ENCODE measurements at places on chromosomes 3 and 15. TPM values are rescaled to one million over a fixed set of nuclear protein-coding genes. Genes with fewer than 3 reads are reported as not detected.
A peak's percentile ranks its signal among the peaks of the same experiment; 100 is the strongest.

Gene VWA5B2
- total RNA-seq, result not detected

Gene COL6A5
- total RNA-seq, result not detected

Gene HYAL1
- 6.1 TPM for total RNA-seq

Gene PTH1R
- 5.6 TPM for total RNA-seq

Gene RPL22L1
- 46.2 TPM for total RNA-seq

Gene ARNT2
- total RNA-seq, result 22.9 TPM

Gene TRANK1
- 31.6 TPM for total RNA-seq

Gene SLC28A2
- not detected for total RNA-seq

Gene ISL2
- not detected for total RNA-seq

- H3K27me3 ChIP-seq, result no peaks in the 10 kb centered on the region
- no peak overlapping the region for H3K27ac ChIP-seq
- no peaks in the 10 kb centered on the region for H3K36me3 ChIP-seq
- peaks cover 7% of the 10 kb centered on the region for H3K4me1 ChIP-seq
- DNase-seq, result no peak
- H3K4me3 ChIP-seq, result no peak overlapping the region
Observed at GRCh38 chr3:190568036-190568435, 54.2 kb downstream of the IL1RAP start.

GRCh38 chr3:154356009-154356408, 31.7 kb upstream of the DHX36 start:
- H3K27ac ChIP-seq, result no peak overlapping the region
- no peak overlapping the region for H3K4me3 ChIP-seq
- no peaks in the 10 kb centered on the region for H3K27me3 ChIP-seq
- no peak for DNase-seq
- no peaks in the 10 kb centered on the region for H3K4me1 ChIP-seq
- H3K36me3 ChIP-seq, result no peaks in the 10 kb centered on the region

DNA sequence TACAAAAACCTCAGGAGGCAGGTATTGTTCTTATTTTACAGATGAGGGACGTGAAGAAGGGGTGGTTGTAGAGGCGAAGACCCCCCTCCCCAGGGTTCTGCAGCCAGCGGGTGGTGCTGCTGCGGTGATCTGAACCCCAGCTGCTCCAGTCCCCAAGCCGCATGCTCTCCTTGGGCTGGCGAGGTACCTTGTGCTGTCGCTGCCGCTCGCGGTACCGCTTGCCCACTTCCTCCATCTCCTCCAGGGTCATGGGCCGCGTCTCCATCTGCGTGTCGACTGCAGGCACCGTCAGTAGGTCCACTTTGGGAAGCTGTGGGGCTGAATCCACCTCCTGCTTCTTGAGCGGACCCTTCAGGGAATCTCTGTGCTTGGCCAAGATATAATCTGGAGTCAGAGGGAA, 17.5 kb downstream of the EFCAB12 start:
- H3K4me3 ChIP-seq, result no peak overlapping the region
- H3K36me3 ChIP-seq, result no peaks in the 10 kb centered on the region
- no peak overlapping the region for H3K27ac ChIP-seq
- H3K27me3 ChIP-seq, result no peaks in the 10 kb centered on the region
- H3K4me1 ChIP-seq, result no peaks in the 10 kb centered on the region
- DNase-seq, result no peak

DNA sequence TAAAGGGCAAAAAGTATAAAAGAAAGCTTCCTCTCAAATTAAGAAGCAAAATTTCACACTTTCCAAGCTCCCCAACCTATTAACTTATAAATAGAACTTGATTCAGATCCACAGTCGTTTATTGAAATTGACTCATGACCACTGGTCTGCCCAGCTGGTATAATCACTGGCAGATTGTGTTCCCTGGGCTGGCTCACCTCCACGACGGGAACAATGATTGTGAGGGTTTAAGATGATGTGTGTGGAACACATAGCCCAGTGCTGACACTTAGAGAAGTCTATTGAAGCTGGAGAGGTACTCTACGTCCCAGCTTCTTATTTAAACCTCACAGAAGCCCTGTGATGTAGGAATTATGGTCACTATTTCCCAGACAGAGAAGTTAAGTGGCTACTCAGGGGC, 90.4 kb downstream of the MB21D2 start:
- no peaks in the 10 kb centered on the region for H3K27me3 ChIP-seq
- DNase-seq, result no peak
- no peak overlapping the region for H3K27ac ChIP-seq
- no peaks in the 10 kb centered on the region for H3K36me3 ChIP-seq
- H3K4me3 ChIP-seq, result no peak overlapping the region

GRCh38 chr3:149321136-149321535, 12.3 kb downstream of the TM4SF18 start:
- no peak for DNase-seq
- H3K27ac ChIP-seq, result no peak overlapping the region
- H3K36me3 ChIP-seq, result no peaks in the 10 kb centered on the region
- no peaks in the 10 kb centered on the region for H3K4me1 ChIP-seq
- no peak overlapping the region for H3K4me3 ChIP-seq

DNA sequence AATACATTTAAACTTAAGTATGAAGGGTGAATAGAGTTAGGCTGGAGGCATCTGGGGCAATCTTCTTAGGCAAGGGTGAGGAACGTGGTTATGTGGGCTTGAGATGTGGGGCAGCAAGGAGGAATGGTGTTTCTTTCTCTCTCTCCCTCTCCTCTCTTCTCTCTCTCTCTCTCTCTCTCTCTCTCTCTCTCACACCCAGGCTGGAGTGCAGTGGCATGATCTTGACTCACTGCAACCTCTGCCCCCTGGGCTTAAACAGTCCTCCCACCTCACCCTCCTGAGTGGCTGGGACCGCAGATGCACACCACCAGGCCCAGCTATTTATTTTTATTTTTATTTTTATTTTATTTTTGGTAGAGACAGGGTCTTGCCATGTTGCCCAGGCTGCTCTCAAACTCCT, 4.0 kb upstream of the MGA start:
- H3K4me3 ChIP-seq, result no peak overlapping the region
- no peak overlapping the region for H3K27ac ChIP-seq
- DNase-seq, result no peak
- H3K36me3 ChIP-seq, result no peaks in the 10 kb centered on the region
- no peaks in the 10 kb centered on the region for H3K27me3 ChIP-seq

- H3K27me3 ChIP-seq, result no peaks in the 10 kb centered on the region
- no peaks in the 10 kb centered on the region for H3K4me1 ChIP-seq
- H3K36me3 ChIP-seq, result no peaks in the 10 kb centered on the region
- H3K4me3 ChIP-seq, result no peak overlapping the region
Observed at GRCh38 chr3:76724706-76725105, 315.2 kb upstream of the ROBO2 start.

- no peak for DNase-seq
- no peak overlapping the region for H3K4me3 ChIP-seq
- H3K27ac ChIP-seq, result no peak overlapping the region
- no peaks in the 10 kb centered on the region for H3K36me3 ChIP-seq
- no peaks in the 10 kb centered on the region for H3K4me1 ChIP-seq
- H3K27me3 ChIP-seq, result no peaks in the 10 kb centered on the region
Observed at GRCh38 chr15:90774731-90775514, 57.8 kb downstream of the BLM start.

DNA sequence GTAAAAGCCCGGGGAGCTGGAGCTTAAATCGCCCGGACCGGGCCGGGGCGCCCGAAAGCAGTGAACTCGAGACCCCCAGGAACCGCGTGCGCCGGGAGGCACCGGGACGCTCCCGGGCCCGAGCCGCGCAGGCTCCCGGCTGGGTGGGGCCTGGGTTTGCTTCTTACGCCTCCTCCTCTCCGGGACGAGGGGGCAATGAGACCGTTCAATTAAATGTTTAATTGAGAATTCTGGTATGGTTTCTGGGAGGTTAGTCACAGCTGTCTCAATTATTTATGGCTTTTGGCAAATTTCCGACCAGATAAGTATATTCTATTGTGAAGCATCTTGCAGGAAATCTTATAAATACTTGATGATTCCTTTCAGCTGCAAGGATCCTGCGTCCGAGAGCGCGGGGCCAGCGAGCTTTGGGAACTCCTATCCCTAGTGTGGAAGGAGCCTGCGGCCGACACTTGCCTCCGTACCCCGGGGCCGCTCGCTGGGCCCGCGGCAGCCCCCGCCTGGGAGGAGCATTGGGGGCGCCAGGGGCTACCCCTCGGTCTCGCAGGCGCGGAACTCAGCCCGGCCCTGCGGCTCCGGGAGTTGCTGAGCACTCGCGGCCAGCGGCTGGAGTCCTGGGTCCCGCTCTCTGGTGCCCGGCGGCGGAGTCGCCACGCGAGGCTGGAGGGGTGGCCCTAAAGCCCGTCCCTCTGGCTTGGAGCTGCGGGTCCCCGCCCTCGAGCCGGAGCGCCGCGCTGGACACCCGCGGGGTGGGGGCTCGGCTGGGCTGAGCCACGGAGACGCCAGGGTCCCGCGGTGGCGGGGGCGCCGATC, 10.3 kb downstream of the ISL2 start:
- H3K27me3 ChIP-seq, result peaks cover 44% of the 10 kb centered on the region
- no peak for DNase-seq
- peak overlapping the region; percentile 68 for H3K4me3 ChIP-seq
- H3K36me3 ChIP-seq, result no peaks in the 10 kb centered on the region
- H3K27ac ChIP-seq, result no peak overlapping the region
- peaks cover 31% of the 10 kb centered on the region for H3K4me1 ChIP-seq

- no peaks in the 10 kb centered on the region for H3K36me3 ChIP-seq
- peaks cover 20% of the 10 kb centered on the region for H3K4me1 ChIP-seq
- H3K27ac ChIP-seq, result peak overlapping the region; percentile 96
- no peaks in the 10 kb centered on the region for H3K27me3 ChIP-seq
- no peak for DNase-seq
Observed at GRCh38 chr15:89087161-89087829, 961 bp upstream of the ABHD2 start.

- no peak overlapping the region for H3K4me3 ChIP-seq
- H3K27ac ChIP-seq, result no peak overlapping the region
- no peaks in the 10 kb centered on the region for H3K27me3 ChIP-seq
- H3K36me3 ChIP-seq, result peaks cover 27% of the 10 kb centered on the region
Observed at GRCh38 chr3:15051531-15051930, 13.6 kb downstream of the MRPS25 start.

DNA sequence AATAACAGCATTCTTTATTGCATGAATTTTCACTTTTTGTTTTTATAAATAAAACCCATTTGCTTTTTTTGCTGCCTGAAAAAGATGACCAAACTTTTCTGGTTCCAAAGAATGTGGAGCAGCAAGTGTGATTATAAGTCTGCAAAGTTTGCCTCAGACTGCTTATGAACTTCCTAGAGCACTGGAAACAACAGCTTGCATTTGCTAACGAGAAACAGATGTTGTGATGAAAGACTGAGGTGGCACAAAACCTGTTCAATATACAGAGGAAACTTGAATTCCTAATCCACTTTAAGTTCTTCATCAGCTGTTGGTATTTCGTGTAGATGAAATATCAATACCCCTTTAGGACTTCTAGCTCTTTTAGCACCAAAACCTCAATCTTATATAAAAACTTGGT, 9.3 kb downstream of the ZPLD1 start:
- no peaks in the 10 kb centered on the region for H3K27me3 ChIP-seq
- no peaks in the 10 kb centered on the region for H3K4me1 ChIP-seq
- no peak overlapping the region for H3K4me3 ChIP-seq
- no peak overlapping the region for H3K27ac ChIP-seq

DNA sequence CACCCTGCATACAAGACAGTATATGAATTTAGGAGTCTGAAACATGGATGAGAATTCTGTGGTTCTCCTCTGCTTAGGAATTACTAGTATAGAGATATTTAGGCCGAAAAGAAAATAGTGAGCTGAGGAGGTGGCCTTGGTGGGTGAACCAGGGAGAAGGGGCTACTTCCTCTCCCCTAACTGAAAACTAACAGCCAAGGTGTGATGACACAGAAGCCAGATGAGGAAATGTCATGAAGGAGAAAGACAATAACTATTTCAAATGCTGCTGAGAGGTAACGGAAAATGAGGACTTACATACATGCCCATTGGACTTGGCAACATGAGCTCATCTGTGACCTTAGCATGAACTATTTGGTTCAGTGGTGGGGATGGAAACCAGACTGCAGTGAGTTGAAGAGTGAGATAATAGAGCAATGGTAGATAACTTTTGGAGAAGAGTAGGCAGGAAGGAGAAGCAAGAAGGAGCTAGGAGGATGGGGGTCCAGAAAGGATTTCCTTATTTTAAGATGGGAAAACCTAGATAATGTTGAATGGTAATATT, 114.4 kb upstream of the TSPAN3 start:
- H3K36me3 ChIP-seq, result no peaks in the 10 kb centered on the region
- H3K4me1 ChIP-seq, result no peaks in the 10 kb centered on the region
- no peak overlapping the region for H3K4me3 ChIP-seq
- no peak for DNase-seq
- no peak overlapping the region for H3K27ac ChIP-seq

DNA sequence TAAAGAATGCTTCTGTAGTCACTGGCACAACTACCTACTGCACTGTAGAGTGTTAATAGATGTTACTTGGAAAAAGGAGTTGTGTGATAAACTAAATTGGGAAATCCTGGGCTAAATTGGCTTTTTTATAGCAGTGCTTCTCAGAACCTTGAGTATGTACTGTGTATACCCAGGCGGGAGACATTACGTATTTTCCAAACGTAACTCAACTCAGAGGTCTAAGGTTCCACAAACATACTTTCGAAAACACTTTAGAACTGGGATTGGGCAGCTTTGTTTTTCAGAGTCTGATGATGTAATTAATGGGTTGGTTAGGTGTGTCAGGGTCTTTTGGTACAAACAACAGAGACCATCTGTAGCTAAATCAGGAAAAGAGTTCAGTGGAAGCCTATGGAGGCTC, 53.5 kb upstream of the CHST2 start:
- H3K27me3 ChIP-seq, result no peaks in the 10 kb centered on the region
- DNase-seq, result no peak
- no peaks in the 10 kb centered on the region for H3K4me1 ChIP-seq

DNA sequence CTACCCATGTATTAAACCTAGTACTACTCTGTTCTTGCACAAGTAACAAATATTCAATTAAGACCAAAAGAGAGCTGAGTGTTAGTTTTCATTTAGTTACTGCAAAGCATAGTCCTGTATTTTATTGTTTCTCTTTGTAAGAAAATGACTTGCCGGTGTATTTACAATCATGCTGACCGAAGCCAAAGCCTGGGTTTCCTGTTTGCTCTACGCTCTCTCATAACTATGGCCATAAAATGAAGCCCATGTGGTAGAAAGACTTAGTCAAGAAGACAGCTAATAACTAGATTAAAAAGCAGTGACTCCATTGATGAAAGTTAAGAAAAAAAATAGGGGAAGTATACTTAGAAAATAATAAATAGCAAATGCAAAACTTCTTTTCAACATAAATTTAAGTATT, 479.9 kb downstream of the CNTN4 start:
- no peak overlapping the region for H3K27ac ChIP-seq
- no peaks in the 10 kb centered on the region for H3K27me3 ChIP-seq
- no peaks in the 10 kb centered on the region for H3K36me3 ChIP-seq
- no peak overlapping the region for H3K4me3 ChIP-seq
- no peak for DNase-seq

- H3K4me3 ChIP-seq, result no peak overlapping the region
- DNase-seq, result no peak
- H3K27ac ChIP-seq, result no peak overlapping the region
- H3K27me3 ChIP-seq, result no peaks in the 10 kb centered on the region
- no peaks in the 10 kb centered on the region for H3K36me3 ChIP-seq
Observed at GRCh38 chr15:66786708-66787488, 84.9 kb downstream of the SMAD6 start.

GRCh38 chr3:74001436-74001835, 376.7 kb upstream of the PDZRN3 start:
- no peaks in the 10 kb centered on the region for H3K36me3 ChIP-seq
- no peak for DNase-seq
- H3K27ac ChIP-seq, result no peak overlapping the region
- H3K4me1 ChIP-seq, result no peaks in the 10 kb centered on the region
- no peak overlapping the region for H3K4me3 ChIP-seq
- H3K27me3 ChIP-seq, result no peaks in the 10 kb centered on the region

GRCh38 chr3:66317750-66318376, 97.1 kb downstream of the SLC25A26 start:
- H3K27me3 ChIP-seq, result no peaks in the 10 kb centered on the region
- no peak for DNase-seq
- no peak overlapping the region for H3K27ac ChIP-seq
- peaks cover 6% of the 10 kb centered on the region for H3K4me1 ChIP-seq

Data from thoracic aorta (tissue), 2 donors.